SJSA1 (cell line): ENCODE measurements at places on chromosomes 6 and 20.

DNA sequence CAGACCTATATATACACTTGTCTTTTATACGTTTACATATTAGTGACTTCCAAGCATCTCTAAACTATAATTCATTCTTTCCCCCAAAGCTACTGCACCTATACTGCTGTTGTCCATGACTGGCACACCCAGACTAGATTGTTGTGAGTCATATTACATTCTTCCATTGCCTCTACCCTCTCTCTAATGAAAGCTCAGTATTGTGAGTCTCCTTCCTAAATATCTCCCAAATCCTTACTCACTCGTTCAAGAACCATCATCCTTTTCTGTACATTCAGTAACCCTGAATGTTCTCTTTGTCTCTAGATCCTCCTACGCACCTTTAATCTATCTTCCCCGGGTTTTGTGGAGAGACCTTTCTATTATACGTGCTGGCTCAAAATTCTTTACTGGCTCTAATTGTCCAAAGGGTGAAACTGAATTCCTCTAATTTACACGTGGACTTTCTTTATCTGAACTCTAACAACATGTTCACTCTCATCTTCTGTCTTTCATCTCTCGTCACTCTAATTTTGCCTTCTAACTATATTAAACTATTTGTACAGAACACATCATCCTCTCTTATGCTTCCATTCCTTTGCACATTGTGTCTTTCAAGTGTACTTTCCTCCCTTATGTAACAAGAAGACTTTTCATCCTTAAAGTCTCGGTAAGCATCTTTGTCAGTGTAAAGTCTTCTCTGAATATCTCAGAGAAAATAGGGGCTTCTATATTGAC is 109.3 kb downstream of the IBTK start:
- no peaks in the 10 kb centered on the region for H3K4me1 ChIP-seq
- H3K4me3 ChIP-seq = no peak overlapping the region
- no peak for DNase-seq
- no peak overlapping the region for H3K27ac ChIP-seq
- H3K27me3 ChIP-seq = no peaks in the 10 kb centered on the region
- H3K36me3 ChIP-seq = no peaks in the 10 kb centered on the region

DNA sequence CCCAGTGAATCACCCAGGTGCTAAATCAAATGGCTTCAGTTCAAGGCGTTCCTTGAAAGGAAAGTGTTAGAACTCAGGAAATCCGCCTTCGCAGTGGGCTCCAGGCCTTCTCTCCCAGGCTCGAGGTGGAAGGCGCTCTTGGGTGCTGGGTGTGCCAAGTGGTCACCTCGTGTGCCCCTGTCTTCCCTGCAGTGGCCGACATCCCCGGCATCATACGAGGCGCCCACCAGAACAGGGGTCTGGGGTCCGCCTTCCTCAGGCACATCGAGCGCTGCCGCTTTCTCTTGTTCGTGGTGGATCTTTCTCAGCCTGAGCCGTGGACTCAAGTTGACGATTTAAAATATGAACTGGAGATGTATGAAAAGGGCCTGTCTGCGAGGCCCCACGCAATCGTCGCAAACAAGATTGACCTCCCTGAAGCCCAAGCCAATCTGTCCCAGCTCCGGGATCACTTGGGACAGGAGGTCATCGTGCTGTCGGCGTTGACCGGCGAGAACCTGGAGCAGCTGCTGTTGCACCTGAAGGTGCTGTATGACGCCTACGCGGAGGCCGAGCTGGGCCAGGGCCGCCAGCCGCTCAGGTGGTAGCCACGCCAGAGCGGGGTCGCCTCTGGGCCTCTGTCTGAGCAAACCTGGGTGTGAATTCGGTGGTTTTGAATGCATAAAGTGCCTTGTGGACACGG is 17.8 kb downstream of the MTG2 start:
- no peak for DNase-seq
- peaks cover 60% of the 10 kb centered on the region for H3K36me3 ChIP-seq
- H3K4me3 ChIP-seq = no peak overlapping the region
- no peaks in the 10 kb centered on the region for H3K4me1 ChIP-seq

- no peaks in the 10 kb centered on the region for H3K27me3 ChIP-seq
- H3K4me3 ChIP-seq = no peak overlapping the region
- no peak overlapping the region for H3K27ac ChIP-seq
- DNase-seq = no peak
- no peaks in the 10 kb centered on the region for H3K36me3 ChIP-seq
- peaks cover 24% of the 10 kb centered on the region for H3K4me1 ChIP-seq
Observed at GRCh38 chr6:159456349-159456748, 236.7 kb downstream of the SOD2 start.

DNA sequence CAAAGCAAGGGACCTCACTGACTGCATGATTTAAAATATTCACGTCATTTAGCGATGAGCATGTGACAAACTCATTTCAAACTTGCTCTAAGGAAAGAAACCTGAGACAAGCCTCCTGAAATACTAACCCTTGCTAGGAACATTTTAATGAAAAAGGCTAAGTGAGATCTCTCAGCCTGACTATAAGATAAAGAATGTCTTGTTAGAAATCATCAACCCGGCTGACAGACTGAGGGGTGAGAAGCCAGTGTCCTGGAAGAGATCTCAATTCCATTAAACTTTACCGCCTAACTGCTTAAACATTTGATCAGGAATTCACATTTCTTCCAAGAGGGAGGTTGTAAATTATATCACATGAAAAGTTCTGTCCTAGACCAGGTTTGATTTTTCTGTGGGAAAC is 274.8 kb upstream of the EXOC2 start:
- no peak for DNase-seq
- H3K4me3 ChIP-seq = no peak overlapping the region
- no peak overlapping the region for H3K27ac ChIP-seq
- H3K27me3 ChIP-seq = no peaks in the 10 kb centered on the region
- H3K36me3 ChIP-seq = no peaks in the 10 kb centered on the region

DNA sequence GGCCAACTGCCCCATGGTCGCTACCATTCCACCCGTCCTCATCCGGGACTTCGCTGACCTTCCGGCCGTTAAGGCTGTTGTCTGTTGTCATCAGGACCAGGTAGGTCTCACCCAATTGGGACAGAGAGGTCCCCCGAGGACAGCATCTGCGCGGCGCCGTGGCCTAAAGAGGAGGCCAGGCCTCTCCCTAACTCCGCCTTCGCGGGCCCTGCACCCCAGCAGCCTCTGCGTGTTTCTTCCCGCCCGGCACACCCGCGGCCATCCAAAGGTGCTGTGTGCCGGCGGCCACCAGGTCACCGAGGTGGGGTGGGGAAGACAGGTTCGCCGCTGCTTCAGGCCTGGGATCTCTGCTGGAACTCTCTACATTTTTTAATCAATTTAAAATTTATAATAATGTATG is 9.0 kb downstream of the OR2W1 start:
- H3K36me3 ChIP-seq = no peaks in the 10 kb centered on the region
- H3K4me3 ChIP-seq = no peak overlapping the region
- DNase-seq = no peak
- no peaks in the 10 kb centered on the region for H3K4me1 ChIP-seq
